ENCODE measurements at places on chromosomes 6 and 20.

GRCh38 chr20:17808357-17808756 is 108.6 kb downstream of the BANF2 start:
- DNase-seq = peak; percentile 95
- H3K27me3 ChIP-seq = no peaks in the 10 kb centered on the region
- peak overlapping the region; percentile 87 for H3K27ac ChIP-seq
- no peaks in the 10 kb centered on the region for H3K36me3 ChIP-seq

- no peak overlapping the region for H3K4me3 ChIP-seq
- DNase-seq = no peak
- H3K36me3 ChIP-seq = no peaks in the 10 kb centered on the region
- no peaks in the 10 kb centered on the region for H3K4me1 ChIP-seq
- no peak overlapping the region for H3K27ac ChIP-seq
Observed at GRCh38 chr6:127841811-127842210, 59.0 kb downstream of the THEMIS start.

DNA sequence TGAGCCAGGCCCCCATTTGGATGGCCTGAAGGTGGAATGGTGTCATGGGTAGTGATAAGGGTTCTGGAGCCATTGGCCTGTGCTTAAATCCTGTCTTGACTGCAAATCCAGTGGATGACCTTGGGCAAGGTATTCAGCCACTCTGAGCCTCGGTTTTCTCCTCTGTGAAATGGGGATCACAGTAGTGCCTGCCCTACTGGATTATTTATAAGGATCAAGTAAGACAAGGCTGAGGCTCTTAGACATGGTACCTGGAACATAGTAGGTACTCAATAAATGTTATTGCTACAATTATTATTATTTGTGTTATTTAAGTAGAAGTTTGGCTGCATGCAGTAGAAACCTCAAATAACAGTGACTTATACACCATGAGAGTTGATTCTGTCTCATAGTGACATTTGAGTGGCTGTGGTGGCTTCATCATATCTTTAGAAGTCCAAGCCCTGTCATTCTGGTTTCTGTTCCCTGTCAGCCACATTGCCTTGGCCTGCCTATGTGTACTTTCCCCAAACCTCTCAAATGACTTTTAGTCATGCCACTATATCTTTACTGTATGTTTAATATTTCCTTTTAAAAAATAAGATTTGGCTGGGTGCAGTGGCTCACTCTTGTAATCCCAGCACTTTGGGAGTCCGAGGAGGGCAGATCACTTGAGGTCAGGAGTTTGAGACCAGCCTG is 37.6 kb upstream of the CHMP4B start:
- H3K4me1 ChIP-seq = no peaks in the 10 kb centered on the region
- no peak overlapping the region for H3K27ac ChIP-seq
- no peak overlapping the region for H3K4me3 ChIP-seq
- peaks cover 7% of the 10 kb centered on the region for H3K36me3 ChIP-seq

DNA sequence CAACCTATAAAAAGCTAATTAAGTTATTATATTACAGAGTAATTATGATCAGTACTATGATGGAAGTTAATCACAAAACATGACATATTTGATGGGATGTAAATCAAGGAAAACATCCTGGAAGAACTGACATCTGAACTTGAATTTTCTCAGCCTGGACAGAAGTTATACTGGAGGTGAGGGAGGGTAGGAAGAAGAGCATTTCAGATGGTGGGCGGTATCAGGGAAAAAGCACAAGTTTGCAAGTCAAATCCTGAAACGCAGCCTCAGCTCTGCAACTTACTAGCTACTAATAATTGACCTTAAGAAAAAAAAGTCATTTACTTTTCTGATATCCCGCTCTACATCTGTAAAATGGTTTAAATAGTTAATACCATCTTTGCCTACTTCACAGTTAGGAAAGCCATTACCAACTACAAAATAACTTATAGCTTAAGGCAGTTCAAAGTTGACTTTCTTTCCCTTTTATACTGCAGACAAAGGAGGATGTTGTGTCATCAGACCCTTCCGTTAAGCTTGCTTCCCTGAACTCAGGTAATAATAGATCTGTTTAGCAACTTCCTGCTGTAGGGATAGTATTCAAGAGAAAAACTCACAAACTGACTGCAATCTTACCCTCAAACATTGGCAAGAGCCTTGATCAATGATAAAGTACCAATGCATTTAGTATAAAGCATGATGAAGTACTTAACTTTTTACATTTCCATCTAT is 21.0 kb downstream of the NOL7 start:
- H3K36me3 ChIP-seq = peaks cover 12% of the 10 kb centered on the region
- H3K27ac ChIP-seq = peak overlapping the region; percentile 37
- no peaks in the 10 kb centered on the region for H3K4me1 ChIP-seq
- no peak for DNase-seq
- no peaks in the 10 kb centered on the region for H3K27me3 ChIP-seq

- DNase-seq = no peak
- H3K4me3 ChIP-seq = no peak overlapping the region
- H3K4me1 ChIP-seq = peaks cover 13% of the 10 kb centered on the region
- H3K27me3 ChIP-seq = peaks cover 4% of the 10 kb centered on the region
- no peaks in the 10 kb centered on the region for H3K36me3 ChIP-seq
Observed at GRCh38 chr20:57193094-57193493, 73.3 kb downstream of the BMP7 start.

GRCh38 chr6:137522198-137522798 is 28.1 kb upstream of the OLIG3 start:
- H3K4me1 ChIP-seq = no peaks in the 10 kb centered on the region
- no peak overlapping the region for H3K4me3 ChIP-seq
- peaks cover 10% of the 10 kb centered on the region for H3K27me3 ChIP-seq
- no peaks in the 10 kb centered on the region for H3K36me3 ChIP-seq

GRCh38 chr20:51830538-51830937 is 28.2 kb upstream of the SALL4 start:
- no peaks in the 10 kb centered on the region for H3K36me3 ChIP-seq
- H3K27ac ChIP-seq = no peak overlapping the region
- no peak overlapping the region for H3K4me3 ChIP-seq
- no peaks in the 10 kb centered on the region for H3K4me1 ChIP-seq

- H3K27ac ChIP-seq = no peak overlapping the region
- no peaks in the 10 kb centered on the region for H3K27me3 ChIP-seq
- H3K4me1 ChIP-seq = no peaks in the 10 kb centered on the region
Observed at GRCh38 chr6:130107710-130108109, 89.3 kb downstream of the L3MBTL3 start.

GRCh38 chr6:11616200-11616611 is 78.7 kb downstream of the TMEM170B start:
- no peak for DNase-seq
- no peaks in the 10 kb centered on the region for H3K27me3 ChIP-seq
- no peaks in the 10 kb centered on the region for H3K36me3 ChIP-seq
- H3K4me1 ChIP-seq = peaks cover 1% of the 10 kb centered on the region
- H3K4me3 ChIP-seq = no peak overlapping the region
- peak overlapping the region; percentile 15 for H3K27ac ChIP-seq

GRCh38 chr6:146602526-146602925 is 3.8 kb downstream of the ADGB start:
- H3K36me3 ChIP-seq = no peaks in the 10 kb centered on the region
- no peak for DNase-seq
- H3K27ac ChIP-seq = no peak overlapping the region

DNA sequence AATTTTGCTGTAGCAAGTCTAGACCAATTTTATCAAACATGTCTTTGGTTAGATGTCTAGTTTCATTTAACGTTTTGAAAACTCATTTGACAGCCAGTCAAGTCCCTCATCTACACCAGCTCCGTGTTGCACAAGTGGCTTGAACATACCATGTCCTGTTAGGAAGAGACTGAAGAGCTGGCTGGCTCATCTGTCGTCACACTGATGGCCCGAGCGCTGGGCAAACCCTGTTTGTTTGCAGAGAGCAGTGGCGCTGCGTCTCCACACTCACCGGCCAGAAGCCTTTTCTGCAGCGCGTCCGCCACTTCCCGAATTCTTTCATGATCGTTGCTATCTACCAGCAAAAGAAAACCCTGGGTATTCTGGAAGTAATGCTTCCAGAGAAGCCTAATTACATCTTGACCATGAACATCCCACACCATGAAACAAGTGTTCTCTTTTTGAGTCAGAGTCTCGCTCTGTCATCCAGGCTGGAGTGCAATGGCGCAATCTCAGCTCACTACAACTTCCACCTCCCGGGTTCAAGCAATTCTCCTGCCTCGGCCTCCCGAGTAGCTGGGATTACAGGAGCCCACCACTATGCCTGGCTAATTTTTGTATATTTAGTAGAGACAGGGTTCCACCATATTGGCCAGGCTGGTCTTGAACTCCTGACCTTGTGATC is 10.7 kb upstream of the TCFL5 start:
- no peak overlapping the region for H3K27ac ChIP-seq
- no peaks in the 10 kb centered on the region for H3K27me3 ChIP-seq
- H3K4me1 ChIP-seq = peaks cover 20% of the 10 kb centered on the region
- no peak for DNase-seq
- H3K36me3 ChIP-seq = no peaks in the 10 kb centered on the region
- no peak overlapping the region for H3K4me3 ChIP-seq

GRCh38 chr6:57435475-57436160 is 118.2 kb downstream of the PRIM2 start:
- H3K4me3 ChIP-seq = no peak overlapping the region
- H3K27ac ChIP-seq = no peak overlapping the region
- no peak for DNase-seq
- no peaks in the 10 kb centered on the region for H3K36me3 ChIP-seq

DNA sequence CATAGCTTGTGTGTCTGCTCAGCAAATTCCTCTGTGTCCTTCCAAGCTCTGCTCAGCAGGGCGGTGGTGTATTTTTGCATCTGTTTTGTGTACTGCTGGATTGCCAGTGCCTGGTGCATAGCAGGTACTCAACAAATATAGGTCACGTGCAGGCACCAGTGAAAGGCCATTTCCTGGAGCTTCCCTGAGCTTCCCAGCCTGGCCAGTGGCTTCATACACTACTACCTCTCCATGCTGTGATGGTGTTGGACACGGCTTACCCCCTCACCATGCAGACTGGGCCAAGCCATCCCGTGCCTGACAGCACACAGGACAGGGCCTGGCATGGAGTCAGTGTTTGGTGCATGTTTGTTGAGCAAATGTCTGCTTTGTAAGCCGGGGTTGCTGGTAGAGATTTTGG is 7.7 kb upstream of the PHACTR3 start:
- no peaks in the 10 kb centered on the region for H3K36me3 ChIP-seq
- no peak overlapping the region for H3K27ac ChIP-seq
- DNase-seq = no peak
- H3K27me3 ChIP-seq = peaks cover 12% of the 10 kb centered on the region
- H3K4me1 ChIP-seq = no peaks in the 10 kb centered on the region

DNA sequence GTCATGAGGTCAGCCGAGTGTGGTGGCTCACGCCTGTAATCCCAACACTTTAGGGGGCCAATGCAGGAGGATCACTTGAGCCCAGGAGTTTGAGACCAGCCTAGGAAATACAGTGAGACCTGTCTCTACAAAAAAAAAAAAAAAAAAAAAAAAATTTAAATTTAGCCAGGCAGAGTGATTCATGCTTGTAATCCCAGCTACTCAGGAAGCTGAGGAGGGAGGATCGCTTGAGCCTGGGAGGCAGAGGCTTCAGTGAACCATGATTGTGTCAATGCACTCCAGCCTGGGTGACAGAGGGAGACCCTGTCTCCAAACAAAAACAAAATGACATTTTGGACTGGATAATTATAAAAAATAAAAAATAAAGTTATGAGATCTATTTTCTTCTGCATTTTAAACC is 56.2 kb downstream of the ADGRF1 start:
- no peak overlapping the region for H3K27ac ChIP-seq
- peaks cover 10% of the 10 kb centered on the region for H3K4me1 ChIP-seq
- DNase-seq = no peak
- H3K4me3 ChIP-seq = no peak overlapping the region

DNA sequence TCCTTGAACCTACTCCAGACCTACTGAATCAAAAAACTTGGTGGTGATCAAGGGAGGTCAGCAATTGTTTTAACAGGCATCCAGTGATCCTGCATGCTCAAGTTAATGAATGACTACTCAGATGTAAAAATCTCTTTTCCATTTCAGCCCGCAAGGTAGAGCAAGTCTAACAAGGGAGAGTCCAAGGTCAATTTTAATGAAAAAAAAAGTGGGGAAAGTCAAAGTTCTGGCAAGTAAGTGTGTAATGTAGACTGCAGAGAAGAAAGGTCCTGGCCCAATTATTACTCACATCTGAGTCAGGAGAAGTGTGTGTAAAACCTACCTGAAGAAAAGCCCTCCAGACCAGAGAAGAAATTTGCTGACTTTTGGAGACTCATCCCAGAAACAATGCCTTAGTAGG is 193.5 kb downstream of the UBE3D start:
- no peaks in the 10 kb centered on the region for H3K36me3 ChIP-seq
- no peak overlapping the region for H3K27ac ChIP-seq
- no peak for DNase-seq
- H3K4me3 ChIP-seq = no peak overlapping the region

GRCh38 chr6:142902636-142903053 is 42.3 kb downstream of the HIVEP2 start:
- H3K36me3 ChIP-seq = no peaks in the 10 kb centered on the region
- no peaks in the 10 kb centered on the region for H3K27me3 ChIP-seq
- no peak overlapping the region for H3K4me3 ChIP-seq
- peaks cover 11% of the 10 kb centered on the region for H3K4me1 ChIP-seq
- no peak overlapping the region for H3K27ac ChIP-seq

DNA sequence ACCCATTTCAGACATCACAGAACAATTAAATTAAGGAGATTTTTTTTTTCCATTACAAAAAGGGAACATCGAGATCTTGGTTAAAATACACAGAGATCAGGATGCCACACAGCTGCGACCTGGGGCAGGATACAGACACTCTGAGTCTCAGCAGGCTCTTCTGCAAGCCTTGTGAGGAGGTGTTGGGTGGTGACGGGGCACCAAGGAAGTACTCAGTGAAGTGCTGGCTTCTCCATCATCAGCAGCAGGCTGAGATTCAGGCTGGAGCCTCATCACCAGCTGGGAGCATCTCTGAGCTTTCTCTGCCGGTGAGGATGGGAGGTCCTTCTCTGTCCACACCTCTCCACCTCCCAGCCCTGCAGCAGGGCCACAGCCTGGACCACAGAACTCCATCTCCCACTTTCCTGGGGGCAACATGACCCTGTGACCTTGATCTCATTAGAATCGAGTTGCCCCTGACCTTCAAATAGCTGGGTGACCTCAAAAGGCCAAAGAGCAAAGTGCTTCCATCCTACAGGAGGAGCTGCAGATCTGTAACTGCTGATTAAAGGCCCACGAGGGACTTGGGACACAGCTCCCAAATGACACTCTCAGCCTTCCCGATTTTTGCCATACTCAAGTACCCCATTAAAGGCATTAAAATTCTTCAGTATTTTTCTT is 16.0 kb downstream of the PMEPA1 start:
- H3K4me1 ChIP-seq = peaks cover 44% of the 10 kb centered on the region
- no peaks in the 10 kb centered on the region for H3K27me3 ChIP-seq
- H3K36me3 ChIP-seq = no peaks in the 10 kb centered on the region
- DNase-seq = no peak

- no peaks in the 10 kb centered on the region for H3K27me3 ChIP-seq
- no peaks in the 10 kb centered on the region for H3K36me3 ChIP-seq
- DNase-seq = peak; percentile 94
- peaks cover 48% of the 10 kb centered on the region for H3K4me1 ChIP-seq
- H3K27ac ChIP-seq = peak overlapping the region; percentile 95
Observed at GRCh38 chr6:111604259-111605099, 1.2 kb downstream of the TRAF3IP2 start.

DNA sequence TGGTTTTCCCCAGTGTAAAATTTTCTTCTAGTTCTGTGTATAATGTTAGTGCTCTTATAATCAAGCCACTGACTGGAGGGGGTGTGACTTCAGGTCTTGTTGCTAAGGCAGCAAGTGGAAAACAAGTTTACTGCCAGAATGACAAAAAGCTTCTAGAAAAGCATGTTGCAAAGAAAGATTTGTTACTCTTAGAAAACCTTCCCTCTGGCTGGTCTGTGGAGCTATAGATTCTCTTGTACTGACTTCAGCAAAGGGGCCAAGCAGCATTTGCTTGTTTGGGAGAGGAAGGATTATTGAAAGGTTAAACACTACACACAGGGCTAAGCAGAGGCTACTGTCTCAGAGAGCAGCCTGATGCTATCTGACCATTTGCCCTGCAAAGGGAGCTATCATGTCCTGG is 288.8 kb downstream of the BTBD9 start:
- peak; percentile 91 for DNase-seq
- peak overlapping the region; percentile 64 for H3K27ac ChIP-seq
- H3K27me3 ChIP-seq = no peaks in the 10 kb centered on the region
- H3K36me3 ChIP-seq = no peaks in the 10 kb centered on the region
